NCI-H2029 (cell line): ENCODE measurements at places on chromosomes 5 and 9.

DNA sequence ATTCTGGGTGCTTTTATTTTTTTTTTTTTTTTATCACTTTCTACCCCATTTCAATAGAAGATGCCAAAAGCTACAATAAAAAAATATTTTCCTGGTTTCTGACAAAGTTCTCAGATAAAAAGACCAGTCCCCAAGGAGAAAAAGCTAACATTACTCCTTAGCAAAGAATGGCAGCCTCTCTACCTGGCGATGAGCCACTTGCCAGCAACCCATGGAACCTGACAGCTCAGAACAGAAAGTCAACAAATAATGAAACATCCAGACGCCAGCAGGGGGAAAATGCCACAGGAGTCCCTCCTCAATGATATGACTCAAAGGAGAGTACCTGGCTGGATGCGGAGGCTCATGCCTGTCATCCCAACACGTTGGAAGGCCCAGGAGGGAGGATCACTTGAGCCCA is 123.2 kb downstream of the MYO10 start:
- peak; percentile 13 for DNase-seq

DNA sequence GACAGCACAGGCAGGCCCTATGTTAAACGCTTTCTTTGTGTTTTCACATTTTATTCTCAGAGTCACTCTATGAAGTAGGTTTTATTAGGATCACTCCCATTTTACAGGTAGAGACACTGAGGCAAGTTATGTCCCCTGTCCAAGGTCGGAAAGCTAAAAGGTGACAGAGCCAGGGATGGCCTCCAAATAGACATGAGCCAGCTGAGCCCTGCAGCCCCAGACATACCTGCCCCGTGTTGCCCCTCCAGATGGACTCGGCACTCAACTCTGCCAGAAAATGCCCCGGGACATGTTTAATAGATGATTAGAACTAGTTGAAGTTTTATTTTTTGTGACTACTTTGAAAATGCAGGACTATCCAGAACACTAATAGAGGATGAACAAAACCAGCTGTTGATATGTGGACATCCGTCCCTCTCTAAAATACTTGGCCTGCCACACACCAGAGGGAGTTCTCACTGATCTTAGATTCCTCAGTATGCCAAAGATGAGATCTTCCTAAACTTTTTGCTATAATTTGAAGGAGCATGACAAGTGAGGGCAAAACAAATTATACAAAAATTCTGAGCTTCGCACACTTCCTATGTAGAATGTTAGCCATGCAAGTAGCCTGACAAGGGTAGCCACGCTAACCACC is 258.6 kb upstream of the ADAMTS16 start:
- DNase-seq, result no peak

GRCh38 chr9:136868644-136869043 is 2.5 kb upstream of the EDF1 start:
- DNase-seq, result no peak

- peak; percentile 40 for DNase-seq
Observed at GRCh38 chr9:129446828-129447550, 173.9 kb downstream of the C9orf50 start.

DNA sequence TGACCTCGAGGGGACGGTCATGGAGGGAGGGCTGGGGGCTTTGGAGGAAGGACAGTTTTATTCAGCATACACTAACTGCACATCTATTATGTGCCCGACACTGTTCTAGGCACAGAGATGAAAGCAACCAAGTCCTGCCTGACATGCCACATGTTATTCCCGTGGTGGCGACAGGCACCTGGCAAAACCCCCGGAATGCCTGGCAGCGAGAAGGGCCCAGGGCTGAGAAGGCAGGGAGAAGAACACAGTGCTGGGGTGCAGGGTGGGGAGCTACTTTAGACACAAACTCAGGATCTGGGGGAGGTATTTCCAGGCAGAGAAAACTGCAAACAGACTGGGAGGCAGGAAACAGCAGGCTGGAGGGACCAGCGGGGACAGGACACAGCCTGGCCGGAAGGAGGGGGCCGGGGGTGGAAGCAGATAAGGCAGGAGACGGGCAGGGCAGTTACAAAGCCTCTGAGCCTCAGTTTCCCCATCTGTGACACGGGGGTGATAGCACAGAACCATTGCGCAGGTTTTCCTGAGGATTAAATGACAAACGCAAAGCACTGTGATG is 77.7 kb downstream of the STK10 start:
- no peak for DNase-seq

DNA sequence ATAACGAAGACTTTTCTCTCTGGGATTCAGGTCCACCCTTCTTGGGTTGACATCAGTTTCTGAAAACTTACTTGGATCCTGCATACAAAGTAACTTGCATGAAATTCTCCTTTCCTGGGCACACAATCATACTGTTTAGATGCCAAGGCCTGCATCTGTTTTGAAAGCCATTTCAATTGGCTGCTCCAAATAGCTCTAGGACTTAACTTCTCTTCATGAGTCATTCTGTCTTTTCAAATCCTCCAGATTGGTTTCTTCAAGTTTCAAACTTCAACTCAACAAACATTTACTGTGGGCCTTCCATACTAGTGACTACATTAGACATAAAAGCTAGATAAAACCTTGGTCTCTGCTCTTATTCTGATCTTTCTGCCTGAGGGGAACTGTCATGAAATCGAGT is 54.8 kb upstream of the HMHB1 start:
- no peak for DNase-seq

GRCh38 chr9:38423973-38424843 is at the start of gene IGFBPL1:
Gene IGFBPL1 (minus strand): TSS chr9:38424454. CDS start chr9:38424424, 30 bp downstream.
- DNase-seq, result peak; percentile 72

DNA sequence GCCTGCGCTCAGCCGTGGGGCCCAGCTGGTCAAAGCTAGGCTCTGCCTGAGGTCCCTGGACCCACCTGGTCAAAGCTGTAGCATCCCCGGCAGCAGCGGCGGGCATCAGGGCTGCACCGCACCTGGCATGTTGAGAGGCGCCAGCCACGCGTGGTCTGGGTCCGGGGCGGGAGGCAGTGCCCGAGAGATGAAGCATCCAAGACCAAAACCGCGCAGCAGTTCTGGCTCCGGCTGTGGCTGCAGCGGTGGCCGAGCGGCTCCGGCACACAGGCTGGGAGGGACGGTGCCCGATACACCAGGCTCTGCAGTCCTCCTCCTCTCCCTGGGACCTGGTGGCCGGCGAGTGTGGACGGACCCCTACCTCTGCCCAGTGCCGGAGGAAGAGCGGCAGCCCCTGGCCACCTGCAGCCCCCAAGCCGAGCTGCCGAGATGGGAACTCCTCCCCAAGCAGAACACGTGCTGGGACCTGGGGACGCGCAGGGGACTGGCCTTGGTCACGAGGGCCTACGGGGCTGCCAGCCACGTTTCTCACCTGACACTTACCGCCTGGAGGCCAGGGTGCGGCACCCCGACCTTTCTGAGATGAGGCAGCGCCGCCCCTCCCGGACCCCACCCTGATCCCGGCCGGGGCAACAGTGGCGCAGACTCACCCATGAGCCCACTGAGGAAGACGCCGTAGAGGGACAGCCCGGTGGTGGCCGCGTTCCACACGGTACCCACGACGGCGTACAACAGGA is 33.0 kb downstream of the SLC9A3 start:
- DNase-seq, result no peak

- peak; percentile 17 for DNase-seq
Observed at GRCh38 chr9:29514336-29514735, 1941.1 kb upstream of the C9orf72 start.

DNA sequence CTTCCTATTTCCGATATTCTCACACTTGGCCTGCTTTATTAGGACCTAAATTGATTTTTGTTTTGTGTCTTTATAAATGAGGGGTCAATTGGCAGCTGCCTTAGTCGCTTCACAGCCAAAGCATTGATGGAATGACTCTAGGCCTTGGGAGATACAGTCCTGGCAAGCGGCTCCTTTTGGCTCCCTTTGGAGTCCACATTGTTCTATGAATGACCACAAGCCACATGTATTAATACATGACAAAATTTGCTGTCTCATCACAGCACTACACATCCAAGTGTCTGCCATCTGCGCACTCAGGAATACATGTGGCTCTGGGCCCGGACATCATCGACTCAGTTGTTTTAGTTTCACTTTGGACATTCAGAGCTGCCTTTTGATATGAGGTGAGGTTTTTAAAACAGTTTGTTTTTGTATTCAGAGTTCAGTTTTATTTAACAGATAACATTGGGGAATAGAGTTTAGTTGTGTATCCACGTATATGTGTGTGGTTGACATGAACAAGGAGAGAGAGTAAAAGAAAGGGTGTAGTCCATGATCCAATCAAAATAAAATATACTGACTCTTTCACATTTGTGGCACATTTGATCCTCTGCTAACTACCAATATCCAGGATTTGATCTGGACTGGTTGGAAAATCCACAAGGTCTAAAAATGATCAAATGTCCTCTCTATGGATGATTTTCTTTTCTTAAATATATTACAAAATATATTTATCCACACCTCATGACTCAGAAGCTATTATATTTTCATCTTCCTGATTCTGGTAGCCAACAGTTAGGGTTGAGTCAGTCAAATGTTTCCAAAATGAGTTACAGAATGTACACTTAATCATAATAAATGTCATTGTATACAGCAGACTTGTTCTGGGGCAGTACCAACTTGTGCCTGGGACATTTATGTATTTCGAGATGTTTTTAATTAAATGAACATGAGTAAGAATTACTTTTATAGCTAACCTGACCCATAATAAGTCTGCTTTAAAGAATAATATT is 114.0 kb upstream of the MTAP start:
- peak; percentile 80 for DNase-seq

- no peak for DNase-seq
Observed at GRCh38 chr5:135087950-135088349, 53.9 kb upstream of the PITX1 start.

DNA sequence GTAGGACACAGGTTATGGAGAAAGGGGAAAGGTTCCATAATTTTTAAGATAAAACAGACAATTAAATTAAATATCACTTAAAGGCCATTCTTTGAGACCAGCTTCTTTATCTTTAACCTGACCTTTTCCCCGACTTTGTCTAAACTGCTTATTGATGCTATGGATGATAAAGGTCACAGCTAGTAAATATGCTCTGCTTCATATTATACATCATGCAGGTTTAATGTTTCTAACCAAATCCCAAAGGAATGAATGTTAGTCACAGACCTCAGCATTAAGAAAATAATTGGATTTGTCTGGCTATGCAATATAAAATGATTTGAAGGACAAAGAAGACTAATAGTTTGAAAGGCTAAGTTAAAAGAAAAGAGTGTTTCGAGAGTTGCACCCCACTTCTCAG is 147.6 kb downstream of the ST8SIA4 start:
- no peak for DNase-seq

- peak; percentile 81 for DNase-seq
Observed at GRCh38 chr5:14767735-14768507, 103.4 kb downstream of the OTULIN start.

DNA sequence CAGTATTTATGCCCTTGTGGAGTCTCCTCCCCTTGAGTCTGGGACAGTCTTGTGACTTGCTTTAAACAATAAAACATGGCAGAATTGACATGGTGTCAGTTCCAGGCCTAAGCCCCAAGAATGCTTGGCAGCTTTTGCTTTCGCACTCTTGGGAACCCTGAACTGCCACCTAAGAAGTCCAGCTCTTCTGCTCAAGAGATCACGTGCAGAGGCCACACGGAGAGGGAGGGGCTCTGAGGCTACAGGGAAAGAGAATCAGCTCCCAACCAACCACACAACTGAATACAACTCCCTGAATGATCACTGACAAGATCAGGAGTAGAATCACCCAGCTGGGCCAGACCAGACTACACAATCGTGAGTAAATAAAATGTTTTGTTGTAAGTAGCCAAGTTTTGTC is 97.6 kb downstream of the MED27 start:
- no peak for DNase-seq

DNA sequence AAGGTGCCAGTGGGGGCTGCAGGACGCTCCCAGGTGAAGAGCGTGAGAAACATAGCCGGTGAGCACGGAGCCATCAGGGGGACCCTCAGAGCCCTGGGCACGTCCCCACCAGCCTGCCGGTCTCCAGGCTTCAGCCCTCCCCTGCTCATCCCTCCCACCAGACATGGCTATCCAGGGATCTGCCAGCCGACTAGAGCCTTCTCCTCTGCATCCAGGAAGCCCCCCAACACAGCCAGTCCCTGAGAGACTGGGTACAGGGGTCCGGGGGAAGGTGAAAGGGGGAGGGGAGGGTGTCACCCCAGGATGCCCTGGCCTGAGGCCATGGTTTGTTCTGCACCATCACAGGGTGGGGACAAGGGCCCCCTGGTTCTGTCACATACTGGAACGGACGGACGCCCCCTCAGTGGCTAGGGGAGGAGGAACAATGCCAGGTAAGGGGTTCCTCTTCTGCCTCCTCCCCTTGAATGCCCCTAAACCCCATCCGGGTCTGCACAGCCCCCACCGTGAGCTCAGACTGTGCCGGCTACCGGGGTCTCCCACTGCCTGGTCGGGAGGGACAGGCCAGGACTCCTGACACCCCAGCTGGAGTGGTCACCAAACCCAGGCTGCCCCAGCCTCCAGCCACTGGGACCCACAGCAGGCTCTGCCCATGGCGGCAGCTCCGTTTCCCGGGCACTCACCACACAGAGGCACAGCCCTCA is 34.3 kb downstream of the NACC2 start:
- no peak for DNase-seq

- no peak for DNase-seq
Observed at GRCh38 chr5:152218694-152219093, 186.4 kb downstream of the NMUR2 start.

- no peak for DNase-seq
Observed at GRCh38 chr9:22415941-22416691, 30.5 kb upstream of the DMRTA1 start.

DNA sequence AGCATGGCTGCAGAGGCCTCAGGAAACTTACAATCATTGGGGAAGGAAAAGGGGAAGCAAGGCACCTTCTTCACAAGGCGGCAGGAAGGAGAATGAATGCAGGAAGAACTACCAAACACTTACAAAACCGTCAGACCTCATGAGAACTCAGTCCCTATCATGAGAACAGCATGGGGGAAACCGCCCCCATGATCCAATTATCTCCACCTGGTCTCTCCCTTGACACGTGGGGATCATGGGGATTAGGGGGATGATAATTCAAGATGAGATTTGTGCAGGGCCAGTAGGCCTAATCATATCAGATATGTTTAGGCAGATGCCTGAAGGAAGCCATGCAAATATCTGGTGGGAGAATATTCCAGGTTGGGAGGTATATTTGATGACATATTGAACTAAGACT is 1176.4 kb upstream of the CDH18 start:
- no peak for DNase-seq

DNA sequence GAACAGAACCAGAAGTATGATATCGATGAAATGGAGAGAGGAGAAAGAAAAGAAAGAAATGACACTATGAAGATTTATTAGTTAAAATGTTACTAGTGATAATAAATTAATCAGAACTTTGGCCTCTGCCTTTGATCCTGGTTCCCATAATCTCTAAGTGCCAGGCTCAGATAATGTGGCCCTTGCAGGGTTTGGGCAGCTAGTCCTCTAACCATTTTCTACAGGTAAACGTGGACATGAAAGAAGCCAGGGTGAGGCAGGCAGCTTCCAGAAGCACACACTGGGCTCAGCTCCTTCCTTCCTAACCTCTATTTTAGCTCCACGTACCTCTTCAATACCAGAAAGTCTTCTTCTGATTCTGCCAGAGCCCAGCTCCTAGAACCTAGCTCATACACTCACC is 30.6 kb downstream of the SYK start:
- no peak for DNase-seq
